ENCODE measurements at places on chromosomes 16 and 17.
A peak's percentile ranks its signal among the peaks of the same experiment; 100 is the strongest.

DNA sequence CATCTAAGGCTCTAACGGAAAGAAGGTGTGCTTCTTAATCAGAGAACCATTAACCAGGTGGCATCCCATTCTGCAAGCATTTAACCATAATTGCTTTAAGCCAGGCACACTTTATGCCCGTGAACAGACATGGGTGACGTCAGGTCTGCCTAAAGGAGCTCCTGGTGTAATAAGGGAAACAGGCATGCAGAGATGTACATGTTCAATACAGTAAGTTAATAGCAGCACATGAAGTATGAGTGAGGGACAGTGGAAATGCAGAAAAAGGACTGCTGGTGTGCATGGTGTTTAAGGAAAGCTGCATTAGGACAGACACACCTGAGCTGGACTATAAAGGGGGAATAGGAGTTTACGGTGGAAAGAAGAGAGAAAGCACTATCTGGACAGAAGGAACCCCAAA is 18.6 kb downstream of the DYNLRB2 start:
- no peak for DNase-seq

- no peak for DNase-seq
Observed at GRCh38 chr16:59697761-59698160, 963.6 kb upstream of the GOT2 start.

DNA sequence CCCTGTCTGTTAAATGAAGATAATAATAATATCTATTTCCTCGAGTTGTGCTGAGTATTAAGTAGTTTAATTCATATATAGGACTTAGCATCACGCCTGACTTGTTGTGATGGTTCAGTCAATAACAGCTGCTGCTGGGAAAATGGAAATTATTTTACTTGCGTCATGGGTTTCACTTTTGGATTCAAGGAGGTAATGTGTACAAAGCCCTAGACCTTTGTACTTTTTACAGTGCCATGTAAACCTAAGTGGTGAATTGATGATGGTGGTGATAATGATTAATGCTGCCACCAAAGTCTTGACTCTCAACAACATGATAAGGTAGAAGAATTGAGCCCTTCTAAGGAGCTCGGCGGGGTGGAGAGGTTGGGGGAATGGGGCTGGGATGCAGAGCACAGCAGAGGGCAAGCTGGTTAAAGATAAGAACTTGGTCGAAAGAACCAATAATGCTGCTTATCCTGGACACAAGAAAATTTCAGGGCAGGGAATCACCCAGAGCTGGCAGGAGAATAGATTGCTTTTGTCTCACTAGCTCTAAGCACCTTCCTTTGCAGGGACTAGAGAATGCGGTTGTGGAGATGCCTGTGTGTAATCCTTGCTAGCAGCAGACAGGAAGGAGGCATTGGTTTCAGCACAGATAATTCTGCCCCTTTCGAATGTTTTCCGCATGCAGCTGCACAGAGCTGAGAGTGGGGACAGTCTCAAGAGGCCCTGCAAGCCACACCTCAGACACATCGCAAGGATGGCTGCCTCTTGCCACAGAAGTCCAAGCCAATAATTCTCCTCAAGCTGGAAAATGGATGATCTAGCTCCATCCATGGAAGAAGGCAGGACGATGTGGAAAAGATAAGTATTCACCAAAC is 187.1 kb downstream of the TMEM114 start:
- peak; percentile 28 for DNase-seq

GRCh38 chr17:57531648-57532504 is 213.2 kb downstream of the CCDC182 start:
- DNase-seq, result peak; percentile 67

- DNase-seq, result no peak
Observed at GRCh38 chr17:13323990-13324389, 277.7 kb downstream of the HS3ST3A1 start.

- peak; percentile 52 for DNase-seq
Observed at GRCh38 chr16:87895641-87896141, 26.4 kb upstream of the SLC7A5 start.

DNA sequence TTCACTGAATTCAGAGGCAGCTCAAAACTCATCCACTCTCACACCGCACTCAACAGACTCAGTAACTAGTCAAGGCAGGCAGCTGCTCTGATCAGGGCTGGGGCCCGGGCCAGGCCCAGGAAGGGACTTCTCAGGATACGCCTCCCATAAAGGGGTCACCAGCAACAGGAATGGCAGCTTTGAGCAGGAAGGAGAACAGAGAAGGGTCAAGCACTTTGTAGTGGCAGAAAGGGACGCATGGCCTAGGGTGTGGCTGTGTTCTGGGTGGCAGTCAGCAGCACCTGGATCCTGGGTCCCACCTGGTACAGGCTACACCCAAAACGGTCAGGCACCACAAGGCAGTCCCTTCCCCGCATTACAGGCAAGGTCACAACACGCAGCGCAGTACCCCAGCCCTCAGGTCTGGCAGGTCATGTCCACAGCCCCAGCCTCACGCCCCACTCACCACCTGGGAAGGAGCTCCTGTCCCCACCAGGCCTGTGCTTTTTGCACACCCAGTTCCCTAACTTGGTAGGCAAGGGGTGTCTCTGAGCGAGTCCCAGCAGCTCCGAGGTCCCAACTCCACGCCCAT is 99.7 kb downstream of the ZNF778 start:
- no peak for DNase-seq

DNA sequence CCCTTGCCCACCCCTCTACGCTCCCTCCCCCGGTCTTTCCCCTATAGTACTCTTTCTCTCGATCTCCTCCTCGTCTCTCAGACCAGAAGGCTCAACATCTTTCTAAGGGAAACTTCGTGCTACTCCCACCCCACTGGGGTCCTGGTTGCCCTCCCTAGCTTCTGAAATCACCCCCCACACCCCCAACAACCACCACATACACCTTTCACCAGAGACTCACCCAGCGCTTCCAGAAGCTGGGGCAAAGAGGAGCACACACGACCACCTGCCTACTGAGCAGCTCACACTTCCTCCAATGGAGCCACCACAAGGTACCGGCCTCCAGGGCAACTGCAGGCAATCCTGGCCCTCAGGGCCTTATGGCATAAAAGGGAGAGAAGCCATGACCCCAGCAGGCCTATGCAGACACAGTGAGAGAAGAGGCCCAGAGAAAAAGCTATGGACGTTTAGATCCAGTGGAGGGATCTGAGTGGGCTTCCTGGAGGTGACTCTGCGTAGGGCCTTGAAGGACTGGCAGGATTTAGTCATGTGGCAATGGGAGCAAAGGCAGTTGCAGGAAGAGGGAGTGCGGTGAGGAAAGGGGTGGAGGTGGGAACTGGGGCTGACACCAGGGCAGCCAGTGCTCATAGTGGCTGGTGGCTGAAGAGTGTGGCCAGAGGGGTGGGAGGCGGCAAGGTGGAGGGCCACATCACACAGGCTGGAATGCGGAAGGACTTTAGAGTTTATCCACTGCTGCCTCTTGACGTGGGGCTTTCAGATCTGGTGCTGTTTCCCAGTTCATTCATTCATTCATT is 12.1 kb upstream of the TMEM92 start:
- no peak for DNase-seq

- no peak for DNase-seq
Observed at GRCh38 chr17:20979792-20980083, 63.1 kb downstream of the USP22 start.

DNA sequence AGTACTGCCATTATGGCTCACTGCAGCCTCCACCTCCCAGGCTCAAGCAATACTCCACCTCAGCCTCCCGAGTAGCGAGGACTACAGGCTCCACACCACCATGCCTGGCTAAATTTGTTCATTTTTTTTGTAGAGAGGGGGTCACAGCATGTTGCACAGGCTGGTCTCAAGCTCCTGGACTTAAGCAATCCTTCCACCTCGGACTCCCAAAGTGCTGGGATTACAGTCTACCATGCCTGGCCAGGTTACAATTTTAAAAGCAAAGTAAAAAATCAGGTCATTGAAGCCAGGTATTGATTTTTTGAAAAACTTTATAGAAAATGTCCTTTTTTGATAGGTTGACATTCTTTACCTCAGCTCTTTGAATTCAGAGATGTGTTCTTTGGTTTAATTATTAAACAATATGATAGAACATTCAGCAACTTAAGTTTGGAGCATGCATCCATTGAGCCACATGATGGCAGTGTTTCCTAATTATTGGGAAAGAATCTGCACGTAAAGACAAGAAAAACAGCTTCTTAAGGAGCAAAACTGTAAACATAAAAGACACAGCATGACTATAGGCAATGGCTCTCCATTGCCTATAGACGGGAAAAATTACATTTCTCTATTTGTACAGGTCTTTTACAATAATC is 1.7 kb upstream of the SLC16A11 start:
- peak; percentile 77 for DNase-seq

- DNase-seq, result no peak
Observed at GRCh38 chr17:29007456-29007855, 1.6 kb upstream of the SEZ6 start.

GRCh38 chr16:69089091-69089910 is 16.2 kb upstream of the HAS3 start:
- DNase-seq, result peak; percentile 62

DNA sequence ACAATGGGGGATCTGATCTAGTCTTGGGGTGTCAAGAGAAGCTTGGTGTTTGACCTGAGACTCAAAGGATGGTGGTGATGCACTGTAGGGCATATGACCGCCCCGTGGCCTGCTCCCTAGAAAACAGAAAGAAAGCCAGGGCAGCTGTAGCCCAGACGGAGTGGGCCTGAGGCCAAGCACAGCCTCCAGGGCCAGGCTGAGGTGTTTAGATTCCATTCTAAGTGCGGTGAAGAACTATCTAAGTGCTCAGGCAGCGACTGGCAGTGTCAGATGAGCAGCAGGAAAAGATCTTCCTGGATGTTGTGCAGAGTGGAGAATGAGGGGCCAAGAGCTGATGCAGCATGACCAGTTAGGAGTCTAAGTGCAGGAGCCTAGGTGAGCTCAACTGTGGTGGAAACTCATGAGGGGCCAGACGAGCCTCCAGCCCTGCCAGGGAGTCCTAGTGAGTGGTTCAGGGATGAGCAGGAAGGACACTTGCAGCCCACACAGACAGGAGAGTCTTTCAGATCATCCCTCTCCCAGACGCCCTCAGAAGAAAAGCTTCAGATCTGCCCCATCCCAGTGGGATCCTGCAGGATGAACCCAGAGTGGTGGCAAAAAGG is 314.2 kb upstream of the CCL2 start:
- DNase-seq, result peak; percentile 19

DNA sequence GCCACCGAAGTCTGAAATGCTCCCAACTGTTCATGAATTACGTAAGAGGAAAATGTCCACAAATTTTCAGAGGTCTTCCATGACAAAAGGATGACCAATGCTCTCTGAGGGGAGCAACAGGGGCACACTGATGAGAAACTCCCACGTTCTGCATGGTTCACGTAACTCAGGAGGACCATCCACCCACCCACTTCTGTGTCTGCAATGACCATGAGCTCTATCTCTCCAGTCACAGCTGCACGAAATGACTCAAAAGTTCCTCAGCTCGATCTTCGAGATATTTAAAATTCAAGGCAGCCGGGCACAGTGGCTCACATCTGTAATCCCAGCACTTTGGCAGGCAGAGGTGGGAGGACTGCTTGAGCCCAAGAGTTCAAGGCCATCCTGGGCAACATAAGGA is 15.8 kb downstream of the WDR45B start:
- no peak for DNase-seq

DNA sequence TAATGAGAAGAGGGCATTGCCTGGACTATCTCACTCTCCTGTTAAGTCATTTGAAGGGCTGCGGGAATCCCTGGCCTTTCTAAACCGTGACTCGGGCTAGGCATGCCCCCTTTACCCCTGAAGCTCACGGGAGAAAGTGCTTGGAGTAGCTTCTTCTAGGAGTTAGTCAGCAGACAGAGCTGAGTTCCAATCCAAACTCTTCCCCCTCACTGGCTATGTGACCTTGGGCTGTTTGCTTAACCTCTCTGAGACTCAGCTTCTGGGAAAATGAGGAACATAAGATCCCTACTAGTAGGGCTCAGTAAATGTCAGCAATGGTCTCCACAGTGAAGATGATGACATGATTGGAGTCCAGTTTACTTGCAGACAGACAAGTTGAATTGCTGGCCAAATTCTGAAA is 5.7 kb upstream of the B9D1 start:
- DNase-seq, result no peak

DNA sequence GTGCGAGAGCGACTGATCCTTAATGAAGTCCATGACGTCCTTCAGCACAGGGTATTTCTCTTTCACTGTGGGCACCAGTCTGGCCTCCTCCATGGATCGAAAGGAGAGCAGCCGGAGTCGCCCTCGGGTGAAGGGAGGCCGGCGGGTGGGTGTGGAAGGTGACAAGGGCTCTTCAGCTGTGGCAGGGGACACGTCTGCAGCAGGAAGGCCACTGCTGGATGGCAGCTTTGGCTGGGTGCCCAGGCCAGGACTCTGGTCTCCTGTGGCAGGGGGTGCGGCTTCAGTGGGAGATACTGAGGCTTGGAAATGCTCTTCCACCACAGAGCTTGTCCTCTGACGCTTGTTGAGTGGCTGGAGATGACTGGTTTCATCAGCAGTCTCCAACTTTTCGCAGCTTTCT is 78.5 kb downstream of the ZZEF1 start:
- DNase-seq, result no peak

GRCh38 chr17:38428112-38428642 is at the start of gene ARHGAP23:
Gene ARHGAP23 (plus strand): TSS chr17:38428464. CDS start chr17:38428486, 22 bp downstream.
- DNase-seq, result peak; percentile 48

- no peak for DNase-seq
Observed at GRCh38 chr16:46712911-46713310, 23.5 kb downstream of the ORC6 start.
